ENCODE measurements at places on chromosomes 11 and 22. TPM values are rescaled to one million over a fixed set of nuclear protein-coding genes. Genes with fewer than 3 reads are reported as not detected.

SEPTIN5 gene
- 152 TPM for total RNA-seq

GRCh38 chr11:10878408-10879214 lies 20.8 kb upstream of the ZBED5 start:
- DNase-seq = no peak

GRCh38 chr11:119361056-119361787 lies 14.7 kb upstream of the MFRP start:
- peak; percentile 82 for DNase-seq

- DNase-seq = no peak
Measured at GRCh38 chr11:128365044-128365443, 222.3 kb downstream of the ETS1 start.

GRCh38 chr11:65056999-65057398 lies 1.4 kb downstream of the NAALADL1 start:
- DNase-seq = no peak

DNA sequence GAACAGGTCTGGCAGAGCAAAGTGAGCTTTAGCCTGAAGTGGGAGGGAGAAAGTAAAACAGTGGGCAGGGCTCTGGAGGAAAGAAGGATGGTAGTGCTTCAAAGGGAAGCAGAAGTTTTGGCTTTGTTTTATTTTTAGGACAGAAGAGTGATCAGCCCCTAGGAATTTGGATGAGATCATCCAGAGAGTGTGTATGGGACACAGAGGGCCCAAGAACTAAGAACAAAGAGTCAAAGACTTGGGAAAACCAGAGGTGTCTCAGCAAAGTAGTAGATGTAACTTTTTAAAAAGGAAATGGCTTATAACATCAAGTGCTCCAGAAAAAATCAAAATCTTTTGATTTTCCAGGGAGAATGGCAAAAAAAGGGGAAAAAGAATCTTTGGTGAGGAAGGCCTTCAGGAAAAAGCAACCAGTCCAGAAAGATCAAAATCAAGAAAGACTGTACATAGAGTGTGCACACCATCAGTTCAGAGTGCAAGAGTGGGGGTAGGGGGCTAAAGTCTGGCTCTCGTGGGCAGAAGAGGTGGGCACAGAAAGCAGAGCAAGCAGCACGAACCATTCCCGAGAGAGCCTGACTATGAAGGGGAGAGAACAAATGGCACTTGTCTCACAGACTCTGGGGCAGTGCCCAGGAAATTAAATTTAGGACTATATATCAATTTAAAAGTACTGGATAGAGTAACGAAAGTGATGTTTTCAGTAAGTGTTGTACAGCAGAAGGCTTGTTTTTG lies 30.0 kb downstream of the MAPK1 start:
- no peak for DNase-seq

ANKRD42 gene
- total RNA-seq = 4.3 TPM

DNA sequence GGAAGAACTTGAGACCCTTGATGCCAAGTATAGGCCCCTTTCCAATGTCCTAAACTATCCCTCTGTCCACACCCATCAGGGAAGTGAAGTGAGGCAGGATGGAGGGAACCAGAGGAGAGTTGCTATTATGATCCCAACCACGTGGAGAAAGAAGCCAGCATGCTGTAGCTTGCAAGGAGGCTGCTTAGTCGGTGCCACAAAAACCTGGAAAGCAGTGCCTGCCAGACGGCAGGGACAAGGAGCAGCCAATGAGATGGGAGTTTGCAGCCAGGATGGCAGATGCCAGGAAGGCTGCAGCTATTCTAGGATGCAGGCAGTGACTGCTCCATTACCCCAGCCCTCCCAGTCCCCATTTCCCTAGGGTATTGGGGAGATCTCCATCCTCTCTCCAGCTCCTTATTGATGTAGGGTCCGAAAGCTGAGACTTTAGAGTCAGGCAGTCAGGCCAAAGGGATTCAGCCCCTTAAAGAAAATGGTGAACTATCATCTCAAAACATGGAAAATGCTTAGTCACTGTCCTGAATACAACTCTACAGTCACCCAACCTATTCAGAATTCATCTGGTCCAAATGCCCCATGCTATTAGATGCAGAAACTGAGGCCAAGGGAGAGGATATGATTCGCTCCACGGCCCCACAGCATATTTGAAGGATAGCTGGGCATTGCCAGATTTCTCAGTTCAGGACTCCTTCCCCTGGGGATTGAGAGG lies 18.4 kb upstream of the LRRC55 start:
- DNase-seq = no peak

DNA sequence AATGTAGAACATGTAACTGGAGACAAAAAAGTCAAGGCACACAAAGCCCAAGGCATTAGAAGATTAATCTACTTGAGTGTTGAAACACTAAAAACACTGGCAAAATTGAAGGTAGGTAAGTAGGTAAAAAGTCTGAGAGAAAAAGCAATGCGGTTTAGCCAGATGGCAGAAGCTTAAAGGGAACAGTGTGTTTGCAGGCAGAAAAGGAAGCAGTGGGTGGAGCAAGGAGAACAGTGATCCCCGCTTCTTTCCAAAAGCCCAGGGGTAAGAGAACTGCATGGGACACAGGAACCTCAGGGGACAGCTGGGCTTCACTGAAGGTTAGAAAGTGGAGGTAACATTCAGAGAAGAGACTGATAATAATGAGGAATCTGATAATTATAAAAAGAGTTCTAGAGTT lies 16.0 kb downstream of the MRE11 start:
- DNase-seq = no peak

SLC22A9 gene
- total RNA-seq = not detected

DNA sequence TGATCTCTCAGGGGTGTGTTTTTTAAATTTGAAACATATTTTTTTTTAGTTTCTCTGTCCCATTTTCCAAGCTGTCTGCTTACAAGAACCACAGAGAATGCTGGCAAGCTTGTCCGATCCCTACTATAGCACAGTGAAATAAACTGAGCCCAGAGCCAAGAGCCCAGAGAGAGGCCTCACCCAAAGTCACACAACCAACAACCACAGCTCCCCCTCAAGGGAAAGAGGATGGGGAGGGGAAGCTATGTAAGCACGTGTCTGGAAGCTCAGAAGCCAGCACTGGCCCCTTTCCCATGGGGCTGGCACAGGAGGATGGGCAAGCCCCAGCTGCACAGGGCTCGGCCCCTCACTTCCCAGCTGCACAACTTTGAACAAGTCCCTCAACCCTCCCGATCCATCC lies 3.2 kb upstream of the SART1 start:
- no peak for DNase-seq

- no peak for DNase-seq
Measured at GRCh38 chr11:18280438-18281045, 14.5 kb downstream of the SAA1 start.

DNA sequence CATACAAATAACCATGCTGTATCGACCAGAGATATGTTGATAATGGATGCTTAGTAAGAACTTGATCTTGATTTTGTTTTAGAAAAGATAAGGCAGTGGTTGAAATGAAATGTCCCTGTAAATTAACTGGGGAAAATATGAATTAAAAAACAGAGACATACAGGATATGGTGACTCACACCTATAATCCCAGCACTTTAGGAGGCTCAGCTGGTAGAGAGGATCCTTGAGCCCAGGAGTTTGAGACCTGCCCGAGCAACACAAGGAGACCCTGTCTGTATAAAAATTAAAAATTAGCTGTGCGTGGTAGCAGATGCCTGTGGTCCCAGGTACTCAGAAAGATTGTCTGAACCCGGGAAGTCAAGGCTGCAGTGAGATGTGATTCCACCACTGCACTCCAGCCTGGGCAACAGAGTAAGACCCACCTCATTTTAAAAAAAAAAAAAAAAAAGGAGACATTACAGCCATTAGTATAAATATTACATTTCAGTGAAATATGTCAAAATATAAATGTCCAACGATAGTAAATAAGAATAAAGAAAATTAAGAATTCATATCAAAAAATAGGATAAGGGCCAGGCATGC lies 4.6 kb downstream of the PICALM start:
- DNase-seq = no peak

- no peak for DNase-seq
Measured at GRCh38 chr11:74680703-74681531, 50.3 kb downstream of the CHRDL2 start.

DNA sequence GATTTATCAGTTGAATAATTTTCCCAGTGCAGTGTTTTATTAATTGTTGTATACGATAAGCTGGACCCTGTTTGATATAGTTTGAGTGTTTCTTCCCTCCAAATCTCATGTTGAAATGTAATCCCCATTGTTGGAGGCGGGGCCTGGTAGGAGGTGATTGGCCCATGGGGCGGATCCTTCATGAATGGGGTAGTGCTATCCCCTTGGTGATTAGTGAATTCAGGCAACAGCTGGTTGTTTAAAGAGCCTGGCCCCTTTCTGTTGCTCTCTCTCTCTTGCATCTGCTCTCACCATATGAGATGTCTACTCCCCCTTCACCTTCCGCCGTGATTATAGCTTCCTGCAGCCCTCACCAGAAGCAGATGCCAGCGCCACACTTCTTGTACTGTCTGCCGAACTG lies 1.5 kb downstream of the OR5A1 start:
- no peak for DNase-seq

HOATZ gene
- not detected for total RNA-seq

RASGRP2 gene
- 44.5 TPM for total RNA-seq

OR9G1 gene
- not detected for total RNA-seq

JRKL gene
- total RNA-seq = 5.5 TPM

CD3D gene
- total RNA-seq = 1.6 TPM

DNA sequence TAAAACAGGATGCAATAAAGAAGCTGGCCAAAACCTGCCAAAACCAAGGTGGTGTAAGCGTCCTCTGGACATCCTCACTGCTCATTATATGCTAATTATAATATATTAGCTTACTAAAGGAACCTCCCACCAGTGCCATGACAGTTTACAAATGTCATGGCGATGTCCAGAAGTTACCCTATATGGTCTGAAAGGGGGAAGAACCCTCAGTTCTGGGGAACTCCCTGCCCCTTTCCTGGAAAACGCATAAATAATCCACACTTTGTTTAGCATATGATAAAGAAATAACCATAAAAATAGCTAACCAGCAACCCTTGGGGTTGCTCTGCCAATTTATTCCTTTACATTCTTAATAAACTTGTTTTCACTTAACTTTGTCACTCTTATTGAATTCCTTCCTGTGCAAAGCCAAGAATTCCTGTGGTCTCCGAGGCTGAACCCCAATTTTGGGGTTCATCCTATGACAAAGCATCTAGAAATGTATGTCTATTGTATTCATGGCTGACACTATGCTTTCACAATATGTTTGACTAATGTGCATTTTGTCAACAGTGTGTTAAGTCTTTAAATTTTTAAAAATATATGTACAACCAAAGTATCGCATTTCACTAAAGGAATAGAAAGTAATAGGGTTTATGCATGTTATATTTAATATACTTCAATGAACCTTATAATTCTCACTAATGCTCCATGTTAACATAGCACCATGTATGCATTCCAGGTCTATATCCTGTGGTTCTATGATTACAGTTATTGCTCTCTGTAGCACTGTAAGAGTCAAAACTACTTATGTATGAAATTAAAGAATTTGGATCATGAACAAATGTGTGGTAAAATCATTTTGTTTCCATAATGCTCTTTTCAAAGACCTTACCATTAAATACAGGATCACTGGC lies 25.1 kb downstream of the LGR4 start:
- DNase-seq = no peak

GRCh38 chr22:39422721-39423120 lies 23.1 kb downstream of the TAB1 start:
- DNase-seq = no peak

DNA sequence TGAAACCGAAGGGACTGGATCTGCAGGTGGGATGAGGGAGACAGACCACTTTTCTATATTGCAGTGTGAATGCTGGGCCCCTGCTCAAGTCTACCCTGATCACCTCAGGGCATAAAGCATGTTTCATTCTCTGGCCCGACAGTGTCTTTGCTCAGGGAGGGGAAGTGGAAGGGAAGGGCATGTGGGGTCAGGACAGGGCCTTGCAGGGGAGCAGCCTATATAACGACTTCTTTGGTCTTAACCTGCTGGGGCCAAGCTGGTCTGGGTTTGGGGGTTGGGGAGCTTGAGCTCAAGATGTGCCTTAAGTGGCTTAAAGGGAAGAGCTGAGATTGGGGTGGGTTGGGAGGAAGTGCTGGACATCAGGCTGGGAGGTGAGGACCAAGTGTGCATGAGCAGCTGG lies 86.4 kb downstream of the GDPD4 start:
- no peak for DNase-seq

DNA sequence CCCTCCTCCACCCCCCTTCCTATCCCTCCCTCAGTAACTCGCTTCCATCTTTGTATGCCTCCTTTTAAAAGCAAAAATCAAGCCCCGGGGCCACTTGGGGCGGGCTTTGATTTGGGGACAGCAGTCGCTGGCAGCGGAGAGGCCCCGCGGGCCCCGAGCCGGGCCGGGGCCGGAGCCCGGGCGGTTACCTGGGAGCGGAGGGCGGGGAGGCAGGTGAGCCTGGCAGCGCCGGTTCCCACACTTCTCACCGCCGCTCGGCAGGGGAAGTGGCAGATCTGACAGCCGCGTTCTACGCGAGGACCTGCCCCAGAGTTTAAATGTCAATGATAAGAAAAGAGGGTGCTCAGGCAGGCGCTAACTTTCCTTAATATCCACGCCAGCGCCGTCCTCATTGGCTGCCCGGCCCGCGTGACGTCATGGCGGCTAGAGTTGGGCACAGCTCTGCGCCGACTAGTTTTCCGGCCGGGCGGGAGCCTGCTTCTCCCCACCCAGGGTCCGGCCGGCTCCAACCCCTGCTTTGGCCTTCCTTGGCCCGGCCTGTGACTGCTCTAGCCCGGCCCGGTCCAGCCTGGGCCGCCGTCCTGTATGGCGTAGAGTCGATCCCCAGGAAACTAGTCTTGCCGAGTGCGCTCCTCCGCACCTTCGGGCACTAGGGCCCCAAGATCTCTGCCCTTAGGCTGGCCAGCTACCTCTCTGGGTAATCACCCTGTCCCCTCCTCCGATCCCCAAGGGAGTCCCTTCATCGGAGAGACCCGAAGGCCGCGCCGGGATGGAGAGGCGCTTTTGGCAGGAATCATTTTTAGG lies 6.7 kb upstream of the PAX6 start:
- DNase-seq = no peak

- no peak for DNase-seq
Measured at GRCh38 chr22:20383538-20383937, 10.4 kb upstream of the ZNF74 start.

APOL5 gene
- not detected for total RNA-seq

GRCh38 chr22:36220451-36220921 lies 18.8 kb downstream of the APOL2 start:
- DNase-seq = no peak

DNA sequence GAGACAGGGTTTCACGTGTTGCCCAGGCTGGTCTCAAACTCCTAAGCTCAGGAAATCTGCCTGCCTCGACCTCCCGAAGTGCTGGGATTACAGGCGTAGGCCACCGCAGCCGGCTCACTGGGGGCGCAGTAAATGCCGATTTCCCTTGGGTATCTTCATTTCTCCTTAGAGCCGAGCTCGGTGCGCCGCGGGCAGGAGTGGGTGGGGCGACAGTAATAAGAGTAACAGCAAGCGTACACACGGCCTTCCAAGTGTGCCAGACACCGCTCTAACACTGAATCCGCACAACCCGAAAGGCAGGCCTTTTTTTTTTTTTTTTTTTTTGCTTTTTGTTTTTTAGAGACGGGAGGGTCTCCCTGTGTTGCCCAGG lies 500 bp upstream of the ADSL start:
- DNase-seq = peak; percentile 49

YAP1 gene
- total RNA-seq = 98.6 TPM

GRCh38 chr11:27898166-27898565 lies 197.9 kb upstream of the BDNF start:
- DNase-seq = no peak

TUT1 gene
- 12.3 TPM for total RNA-seq

All from left ventricle myocardium superior (tissue), 1 donor.